CD4-positive, alpha-beta memory T cell (primary cell): ENCODE measurements at places on chromosomes 2 and 18. TPM values are rescaled to one million over a fixed set of nuclear protein-coding genes. Genes with fewer than 3 reads are reported as not detected.

Gene MYOM1
- total RNA-seq: 3.5 TPM

Gene PIAS2
- 36.2 TPM for total RNA-seq

- no peak overlapping the region for H3K4me3 ChIP-seq
- no peaks in the 10 kb centered on the region for H3K4me1 ChIP-seq
- H3K27ac ChIP-seq: no peak overlapping the region
- no peaks in the 10 kb centered on the region for H3K27me3 ChIP-seq
Measured at GRCh38 chr18:47206945-47207637, 30.9 kb upstream of the IER3IP1 start.

DNA sequence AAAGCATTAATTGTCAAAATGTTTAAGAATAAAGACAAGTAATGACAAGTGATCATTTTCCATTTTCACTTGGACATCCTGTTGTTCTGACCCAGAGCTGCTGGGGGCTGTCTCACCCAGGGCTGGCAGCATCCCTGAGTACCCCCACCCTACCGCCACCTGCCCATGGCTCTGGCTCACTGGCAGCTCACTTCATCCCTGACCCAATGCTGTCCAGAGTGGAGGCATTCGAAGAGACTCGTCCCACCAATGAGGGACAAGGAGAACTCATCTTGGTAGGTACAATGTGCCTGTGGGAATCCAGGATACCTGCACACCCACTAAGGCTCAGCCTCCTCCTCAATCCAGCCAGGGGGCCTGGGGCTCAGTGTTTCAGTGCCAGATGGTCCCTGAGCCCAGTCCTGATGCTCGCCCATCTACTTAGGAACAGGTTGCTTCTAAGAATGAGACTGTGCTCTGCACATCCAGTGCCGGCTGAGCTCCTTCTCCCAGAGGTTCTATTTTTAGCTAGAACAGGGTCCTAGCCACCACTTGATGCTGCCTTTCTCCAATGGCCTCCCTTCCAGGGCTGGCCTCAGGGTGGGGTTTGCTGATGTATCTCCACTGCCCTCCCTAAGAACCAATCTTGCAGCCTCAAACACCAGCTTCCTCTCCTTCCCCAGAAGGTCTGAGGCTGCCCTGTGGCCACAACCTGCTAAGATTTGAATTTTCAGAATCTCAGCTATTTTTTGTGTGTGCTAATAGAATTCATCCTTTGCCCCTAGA, 53.7 kb downstream of the ADD2 start:
- H3K36me3 ChIP-seq: no peaks in the 10 kb centered on the region
- no peak for DNase-seq
- H3K27ac ChIP-seq: no peak overlapping the region
- no peaks in the 10 kb centered on the region for H3K27me3 ChIP-seq

- H3K36me3 ChIP-seq: no peaks in the 10 kb centered on the region
- H3K27me3 ChIP-seq: no peaks in the 10 kb centered on the region
- H3K4me1 ChIP-seq: no peaks in the 10 kb centered on the region
- DNase-seq: no peak
Measured at GRCh38 chr2:147311058-147311430, 533.8 kb upstream of the ACVR2A start.

- H3K4me3 ChIP-seq: no peak overlapping the region
- no peaks in the 10 kb centered on the region for H3K27me3 ChIP-seq
- no peak for DNase-seq
- H3K4me1 ChIP-seq: peaks cover 32% of the 10 kb centered on the region
- H3K36me3 ChIP-seq: peaks cover 30% of the 10 kb centered on the region
Measured at GRCh38 chr2:96197546-96198255, 10.9 kb downstream of the STARD7 start.

DNA sequence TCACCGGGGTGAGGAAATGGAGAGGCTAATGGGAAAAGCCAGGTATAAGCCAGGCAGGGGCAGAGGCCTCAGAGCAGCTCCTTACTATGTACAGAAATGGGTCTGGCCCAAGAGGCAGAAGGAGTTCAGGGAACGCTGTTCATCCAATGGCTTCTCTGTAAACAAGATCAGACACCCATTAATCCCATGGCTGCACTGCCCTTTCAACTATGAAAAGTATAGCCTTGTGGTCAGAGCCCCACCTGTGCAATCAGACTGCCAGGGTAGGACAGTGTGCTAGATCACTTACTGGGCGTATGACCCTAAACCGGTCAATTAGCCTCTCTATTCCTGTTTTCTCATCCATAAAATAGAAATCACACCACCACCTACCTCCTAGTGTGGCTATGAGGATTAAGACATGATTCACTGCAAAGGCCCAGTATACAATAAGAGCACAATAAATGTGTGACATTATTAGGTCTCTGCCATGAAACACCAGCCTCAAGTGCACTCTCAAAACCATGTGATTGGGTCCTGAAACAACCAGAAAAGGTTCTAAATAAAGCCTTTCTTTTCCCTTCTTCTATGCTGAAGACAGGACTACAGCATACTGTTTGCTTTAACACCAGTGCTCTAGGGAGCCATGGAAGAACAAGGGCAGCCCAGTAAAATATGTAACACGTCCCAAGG, 4.4 kb downstream of the ANKRD44 start:
- peaks cover 11% of the 10 kb centered on the region for H3K36me3 ChIP-seq
- H3K27me3 ChIP-seq: no peaks in the 10 kb centered on the region
- no peak for DNase-seq
- peak overlapping the region; percentile 93 for H3K27ac ChIP-seq

GRCh38 chr18:79825913-79826312, 28.2 kb downstream of the KCNG2 start:
- no peak overlapping the region for H3K4me3 ChIP-seq
- no peaks in the 10 kb centered on the region for H3K4me1 ChIP-seq
- H3K27me3 ChIP-seq: no peaks in the 10 kb centered on the region

DNA sequence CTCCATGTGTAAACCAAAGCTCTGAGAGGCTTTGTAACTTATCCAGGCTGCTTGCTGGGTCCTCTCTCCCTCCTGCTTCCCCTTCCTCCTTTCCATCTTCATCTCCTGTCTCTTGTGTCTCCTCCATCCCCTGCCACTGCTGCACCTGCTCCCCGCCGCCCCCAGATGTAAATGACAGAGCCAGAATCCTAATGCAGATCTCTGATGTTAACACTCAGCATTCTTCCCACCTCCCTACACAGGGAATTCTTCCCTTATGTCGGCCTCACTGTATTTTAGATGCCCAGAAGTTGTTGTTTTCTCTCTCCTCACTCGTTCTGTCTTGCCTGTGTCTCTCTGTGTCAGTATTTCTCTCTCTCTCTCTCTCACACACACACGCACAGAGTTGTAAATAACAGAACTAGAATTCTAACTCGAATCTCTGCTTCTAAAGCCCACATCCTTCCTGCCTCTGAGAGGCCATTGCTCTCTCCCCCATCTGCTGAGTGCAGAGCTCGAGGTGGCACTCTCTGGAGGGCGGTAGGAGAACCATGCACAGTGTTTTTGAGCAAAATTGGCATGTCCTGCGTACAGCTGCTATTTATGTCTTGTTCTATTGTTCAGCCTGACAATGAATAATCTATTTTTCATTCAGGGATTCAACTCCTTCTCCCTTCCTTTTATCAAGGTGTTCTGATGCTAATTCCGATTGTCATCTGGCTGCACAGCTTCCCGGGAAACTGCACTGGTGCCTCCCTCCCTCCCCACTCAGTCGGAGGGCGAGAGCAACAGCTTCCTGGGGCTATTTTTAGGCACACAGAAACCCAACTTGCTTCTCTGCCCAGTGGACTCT, 219.9 kb downstream of the SH3RF3 start:
- H3K36me3 ChIP-seq: no peaks in the 10 kb centered on the region
- DNase-seq: peak; percentile 72
- H3K27ac ChIP-seq: peak overlapping the region; percentile 2
- no peaks in the 10 kb centered on the region for H3K27me3 ChIP-seq
- H3K4me1 ChIP-seq: peaks cover 44% of the 10 kb centered on the region
- H3K4me3 ChIP-seq: no peak overlapping the region

DNA sequence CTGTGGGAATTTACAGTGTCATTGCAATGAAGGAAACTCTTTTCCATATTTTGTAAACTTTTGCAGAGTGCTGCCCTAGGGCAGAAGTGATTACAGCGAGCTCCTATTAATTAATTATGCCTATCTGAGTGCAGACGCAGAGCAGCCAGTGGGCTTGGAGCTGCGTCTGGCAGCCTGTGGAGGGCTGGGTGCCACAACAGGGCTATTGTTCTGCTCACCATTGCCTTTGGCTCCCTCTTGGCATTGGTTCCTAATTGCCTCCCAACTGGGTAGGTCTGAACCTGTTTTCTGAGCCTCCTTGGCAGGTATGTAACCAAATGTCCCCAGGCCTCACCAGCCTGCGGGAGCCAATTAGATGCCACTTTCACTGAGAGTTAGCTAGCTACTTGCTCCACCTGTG, 25.6 kb upstream of the ITGB6 start:
- no peak overlapping the region for H3K4me3 ChIP-seq
- no peaks in the 10 kb centered on the region for H3K27me3 ChIP-seq
- no peaks in the 10 kb centered on the region for H3K36me3 ChIP-seq
- no peak overlapping the region for H3K27ac ChIP-seq

DNA sequence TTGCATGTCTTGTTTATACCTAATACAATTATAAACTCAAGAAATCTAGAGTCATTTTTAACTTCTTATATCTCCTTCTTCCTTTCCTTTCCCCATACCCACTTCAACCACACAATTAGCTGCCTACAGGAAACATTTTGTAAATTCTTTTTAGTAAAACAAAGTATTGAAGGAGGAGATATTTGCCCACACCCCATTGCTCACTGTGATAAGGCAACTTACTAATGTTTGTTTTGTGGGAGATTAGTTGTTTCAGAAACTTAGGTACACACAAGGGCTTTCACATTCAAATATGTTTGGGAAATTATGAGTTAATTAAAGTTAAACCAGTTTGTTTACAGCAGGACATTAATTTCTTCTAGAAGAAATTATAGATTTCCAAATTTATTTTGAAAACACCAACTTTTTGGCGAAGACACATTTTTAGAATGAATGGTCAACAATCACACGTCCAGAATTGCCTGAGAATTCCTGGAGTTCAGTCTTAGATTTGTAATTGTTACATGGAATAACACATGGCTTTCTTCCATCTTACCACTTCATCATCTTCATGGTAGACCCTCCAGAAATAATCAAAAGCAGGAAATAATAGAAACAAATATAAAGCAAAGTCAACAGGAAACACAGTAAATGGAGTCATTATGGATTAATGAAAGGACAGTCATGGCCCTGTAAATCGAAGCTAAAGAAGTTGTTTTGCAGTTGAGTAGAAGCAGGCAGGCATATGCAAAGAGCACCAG, 62.5 kb upstream of the RAB27B start:
- no peaks in the 10 kb centered on the region for H3K27me3 ChIP-seq
- no peaks in the 10 kb centered on the region for H3K36me3 ChIP-seq
- H3K4me3 ChIP-seq: no peak overlapping the region
- H3K4me1 ChIP-seq: no peaks in the 10 kb centered on the region
- no peak overlapping the region for H3K27ac ChIP-seq

DNA sequence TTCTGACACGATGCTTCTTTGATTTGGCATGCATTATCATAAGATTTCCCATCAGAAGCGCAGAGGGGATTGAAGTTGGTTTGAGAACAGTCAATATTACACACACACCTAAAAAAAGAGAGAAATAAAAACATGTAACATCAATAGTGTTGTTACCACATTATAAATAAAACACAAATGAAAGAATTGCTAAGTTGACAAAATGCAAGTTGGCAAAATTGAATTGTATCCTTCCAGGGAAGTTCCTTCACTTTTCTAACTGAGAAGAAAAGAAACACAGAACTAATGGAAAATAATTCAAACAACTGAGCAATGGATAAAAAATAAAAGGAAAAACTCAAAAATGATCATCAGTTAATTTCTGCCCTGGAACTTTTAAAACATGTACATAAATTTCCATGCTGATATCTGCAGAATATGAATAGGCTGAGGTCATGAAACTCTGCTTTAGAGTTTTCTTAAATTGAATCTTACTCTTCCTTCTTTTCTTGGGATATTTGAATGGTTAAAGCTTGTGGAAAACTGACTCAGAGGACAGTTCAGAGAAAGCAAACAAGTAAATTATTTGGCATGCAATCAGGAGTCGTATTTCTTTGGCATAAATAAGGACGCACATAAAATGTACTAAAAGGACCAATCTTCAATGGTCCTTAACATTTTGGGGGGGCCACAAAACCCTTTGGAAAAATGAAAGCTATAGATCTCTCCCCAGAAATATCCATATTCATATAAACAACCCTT, 152.4 kb upstream of the CAVIN2 start:
- no peaks in the 10 kb centered on the region for H3K36me3 ChIP-seq
- H3K4me3 ChIP-seq: no peak overlapping the region
- DNase-seq: no peak
- no peak overlapping the region for H3K27ac ChIP-seq

DNA sequence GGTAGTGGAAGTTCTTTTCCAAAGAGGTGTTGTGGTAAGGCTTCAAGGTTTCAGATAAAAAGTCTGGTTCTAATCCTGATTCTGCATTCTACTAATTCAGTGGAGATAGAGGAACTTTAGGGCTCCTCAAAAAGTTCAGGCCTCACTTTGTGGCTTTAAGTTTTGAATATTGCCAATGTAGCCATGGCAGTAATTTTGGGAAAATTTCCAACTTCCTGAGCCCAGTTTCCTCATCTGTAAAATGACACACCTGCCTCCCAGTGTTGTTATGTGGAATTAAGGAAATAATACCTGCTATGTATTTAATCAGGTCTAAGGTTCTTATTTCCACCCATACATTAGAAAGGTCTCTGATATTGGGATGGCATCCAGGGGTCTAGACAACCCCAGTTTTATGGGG, 147.6 kb upstream of the ITGA6 start:
- H3K4me3 ChIP-seq: no peak overlapping the region
- no peaks in the 10 kb centered on the region for H3K27me3 ChIP-seq
- H3K4me1 ChIP-seq: no peaks in the 10 kb centered on the region
- H3K36me3 ChIP-seq: no peaks in the 10 kb centered on the region
- DNase-seq: no peak
- no peak overlapping the region for H3K27ac ChIP-seq

DNA sequence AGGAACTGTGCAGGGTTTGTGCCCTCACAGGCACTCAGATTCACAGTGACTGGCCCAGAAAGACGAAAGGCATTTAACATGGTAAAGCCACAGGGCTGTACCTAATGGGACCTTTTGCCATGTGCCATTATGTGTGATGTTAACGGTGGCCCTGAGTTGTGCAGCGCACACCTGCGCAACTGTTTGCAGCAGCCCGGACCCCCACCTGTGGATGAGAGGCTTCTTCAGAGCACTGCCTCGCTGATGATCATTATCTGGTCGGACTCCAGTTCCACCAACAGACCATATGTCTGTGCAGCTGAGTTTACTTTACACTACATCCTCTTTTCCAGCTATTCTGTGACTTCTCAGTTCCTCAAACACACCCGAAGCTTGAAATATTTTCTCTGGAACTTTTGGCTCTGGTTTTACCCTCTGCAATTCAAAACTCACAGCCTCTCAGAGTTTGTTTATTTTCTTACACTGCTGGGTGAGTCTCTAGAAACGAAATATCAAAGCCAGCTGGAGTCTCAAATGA, 35.6 kb upstream of the UBE2F start:
- H3K36me3 ChIP-seq: no peaks in the 10 kb centered on the region
- no peak overlapping the region for H3K4me3 ChIP-seq
- H3K27ac ChIP-seq: no peak overlapping the region
- H3K27me3 ChIP-seq: no peaks in the 10 kb centered on the region
